ENCODE measurements at places on chromosomes 7 and 10.

DNA sequence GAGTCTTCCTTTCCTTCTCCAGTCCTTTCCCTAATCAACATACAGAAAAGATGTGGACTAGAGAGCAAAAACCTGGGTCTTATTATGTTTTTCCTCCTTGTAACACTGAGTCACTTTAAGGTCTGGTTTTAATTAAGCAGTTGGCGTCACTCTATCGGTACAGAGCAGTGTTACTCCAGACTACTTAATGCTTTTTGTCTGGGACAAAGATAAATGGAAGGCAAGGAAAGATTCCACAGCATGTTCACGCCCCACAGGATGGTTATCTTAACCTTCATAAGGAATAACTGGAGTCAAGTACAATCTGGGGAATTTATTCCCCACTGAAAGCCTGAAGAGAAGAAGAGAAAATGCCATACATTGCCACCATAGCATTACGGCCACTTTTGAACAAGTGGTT is 145.7 kb downstream of the ELAPOR2 start:
- DNase-seq, result no peak

- DNase-seq, result no peak
These were observed 43.5 kb upstream of the NKX6-2 start for GRCh38 chr10:132829403-132829802.

GRCh38 chr10:125628104-125629049 is 54.6 kb downstream of the TEX36 start:
- no peak for DNase-seq

GRCh38 chr10:17169803-17170202 is 31.7 kb downstream of the TRDMT1 start:
- no peak for DNase-seq

DNA sequence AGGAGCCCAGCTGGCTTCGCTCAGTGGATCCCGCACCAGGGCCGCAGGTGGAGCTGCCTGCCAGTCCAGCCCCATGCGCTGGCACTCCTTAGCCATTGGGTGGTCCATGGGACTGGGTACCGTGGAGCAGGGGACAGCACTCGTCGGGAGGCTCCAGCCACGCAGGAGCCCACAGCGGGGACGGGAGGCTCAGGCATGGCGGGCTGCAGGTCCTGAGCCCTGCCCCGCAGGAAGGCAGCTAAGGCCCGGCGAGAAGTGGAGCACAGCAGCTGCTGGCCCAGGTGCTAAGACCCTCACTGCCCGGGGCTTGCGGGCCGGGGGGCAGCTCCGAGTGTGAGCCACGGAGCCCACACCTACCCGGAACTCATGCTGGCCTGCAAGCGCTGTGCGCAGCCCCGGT is 25.9 kb upstream of the AKR1C1 start:
- DNase-seq, result no peak

DNA sequence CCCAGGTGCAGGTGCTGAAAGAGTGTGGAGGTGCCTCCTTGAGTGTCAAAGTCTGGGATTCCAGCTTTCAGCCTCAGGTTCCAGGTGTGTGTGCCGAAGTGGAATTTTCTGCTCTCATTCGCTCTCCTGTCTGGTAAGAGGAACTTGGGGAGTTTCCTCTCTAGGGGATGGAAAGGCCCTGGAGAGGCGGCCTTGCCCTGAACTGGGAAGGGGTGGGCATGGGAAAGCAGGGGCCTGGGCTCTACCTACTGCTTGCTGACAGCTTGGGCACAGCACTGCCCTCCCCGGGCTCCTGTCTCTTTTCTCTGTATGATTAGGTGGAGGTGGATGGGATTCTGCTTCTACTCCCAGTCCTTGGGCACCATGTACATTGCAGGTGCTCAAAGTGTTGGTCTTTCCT is 192.8 kb downstream of the ZNF716 start:
- DNase-seq, result no peak

DNA sequence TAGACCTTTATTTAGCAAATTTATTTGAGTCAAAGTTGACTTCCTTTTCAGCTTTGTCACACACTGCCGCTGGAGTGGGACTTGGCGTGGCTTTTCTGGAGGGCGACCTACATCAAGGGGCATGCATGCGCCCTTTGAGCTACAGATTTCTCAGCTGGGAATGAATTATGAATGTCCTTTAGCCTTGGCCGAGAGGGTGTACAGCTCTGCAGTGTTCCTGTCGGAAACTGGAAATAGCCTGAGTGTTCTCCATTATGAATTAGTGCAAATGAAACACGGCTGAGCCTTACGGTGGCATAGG is 79.7 kb downstream of the GLRX3 start:
- DNase-seq, result no peak

DNA sequence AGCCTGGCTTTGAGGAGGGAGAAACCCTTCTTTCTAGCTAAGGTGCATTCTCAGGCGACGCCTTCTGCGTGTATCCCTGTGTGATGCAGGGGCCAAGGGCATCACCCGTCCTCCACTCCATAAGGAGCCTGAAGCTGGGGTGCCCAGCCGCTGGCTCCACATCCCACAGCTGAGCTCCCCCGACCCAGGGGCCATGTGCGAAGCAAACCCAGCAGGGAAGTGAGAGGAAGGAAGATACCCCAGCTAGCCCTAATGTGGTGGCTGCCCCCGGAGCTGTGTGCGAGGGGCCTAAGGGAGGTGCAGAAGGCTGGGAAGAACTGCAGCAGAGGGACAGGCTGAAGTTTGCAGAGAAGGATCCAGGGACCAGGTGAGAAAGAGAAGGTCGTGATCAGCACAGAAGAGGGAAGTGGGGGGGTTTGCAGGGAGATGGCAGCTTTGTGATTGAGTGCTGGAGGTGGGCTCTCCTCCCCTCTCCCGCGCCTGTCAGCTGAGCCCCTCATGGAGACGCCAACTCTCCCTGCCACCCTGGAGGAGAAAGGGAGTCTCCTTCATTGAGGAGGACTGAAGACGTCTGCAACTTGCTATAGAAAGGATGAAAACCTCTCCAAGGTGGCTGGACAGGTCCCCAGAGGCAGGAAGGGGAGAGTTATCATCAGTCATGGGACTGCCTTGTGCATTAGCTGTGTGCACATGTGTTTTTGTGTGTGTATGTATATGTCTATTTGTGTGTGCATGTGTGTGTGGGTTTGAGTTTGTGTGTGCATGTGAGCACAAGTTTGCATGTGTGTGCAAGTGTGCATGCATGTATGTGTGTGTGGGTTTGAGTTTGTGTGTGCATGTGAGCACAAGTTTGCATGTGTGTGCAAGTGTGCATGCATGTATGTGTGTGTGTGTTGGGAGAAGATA is 3.5 kb upstream of the CALML5 start:
- DNase-seq, result no peak

DNA sequence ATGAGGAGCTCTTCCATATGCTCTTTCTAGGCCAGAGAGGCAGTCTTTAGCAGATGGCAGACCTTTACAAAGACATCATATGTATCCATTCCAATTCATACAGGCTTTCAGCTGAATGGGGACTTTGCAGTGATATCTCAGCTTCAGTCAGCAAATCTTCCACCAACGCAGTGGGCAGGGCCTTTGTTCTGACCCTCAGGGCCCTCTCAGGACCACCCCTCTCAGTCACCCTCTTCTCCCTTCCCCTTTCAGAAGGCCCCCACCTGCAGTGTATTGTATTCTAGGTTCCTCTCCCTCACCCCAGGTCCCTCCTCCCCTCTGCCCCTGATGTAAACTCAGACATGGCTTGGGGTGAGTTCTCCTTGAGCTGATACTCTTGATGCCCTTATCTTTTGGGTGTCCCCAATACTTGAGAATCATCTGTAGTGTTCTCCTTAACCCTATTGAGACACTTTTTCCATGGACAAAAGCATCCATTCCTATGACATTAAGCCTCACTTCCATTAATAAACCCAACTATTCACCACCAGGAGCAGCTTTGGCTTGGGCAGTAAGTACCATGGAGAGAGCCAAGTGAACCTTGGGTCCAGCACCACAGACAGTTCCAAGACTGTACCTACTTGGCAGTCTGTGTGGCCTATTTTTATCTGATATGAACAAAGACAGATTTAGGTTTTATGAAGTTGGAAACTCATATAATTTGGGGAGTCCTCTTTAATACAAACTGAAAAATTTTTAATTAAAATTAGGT is 62.7 kb downstream of the ADCYAP1R1 start:
- no peak for DNase-seq

- no peak for DNase-seq
These were observed 87.5 kb upstream of the GJD4 start for GRCh38 chr10:35517431-35518181.

DNA sequence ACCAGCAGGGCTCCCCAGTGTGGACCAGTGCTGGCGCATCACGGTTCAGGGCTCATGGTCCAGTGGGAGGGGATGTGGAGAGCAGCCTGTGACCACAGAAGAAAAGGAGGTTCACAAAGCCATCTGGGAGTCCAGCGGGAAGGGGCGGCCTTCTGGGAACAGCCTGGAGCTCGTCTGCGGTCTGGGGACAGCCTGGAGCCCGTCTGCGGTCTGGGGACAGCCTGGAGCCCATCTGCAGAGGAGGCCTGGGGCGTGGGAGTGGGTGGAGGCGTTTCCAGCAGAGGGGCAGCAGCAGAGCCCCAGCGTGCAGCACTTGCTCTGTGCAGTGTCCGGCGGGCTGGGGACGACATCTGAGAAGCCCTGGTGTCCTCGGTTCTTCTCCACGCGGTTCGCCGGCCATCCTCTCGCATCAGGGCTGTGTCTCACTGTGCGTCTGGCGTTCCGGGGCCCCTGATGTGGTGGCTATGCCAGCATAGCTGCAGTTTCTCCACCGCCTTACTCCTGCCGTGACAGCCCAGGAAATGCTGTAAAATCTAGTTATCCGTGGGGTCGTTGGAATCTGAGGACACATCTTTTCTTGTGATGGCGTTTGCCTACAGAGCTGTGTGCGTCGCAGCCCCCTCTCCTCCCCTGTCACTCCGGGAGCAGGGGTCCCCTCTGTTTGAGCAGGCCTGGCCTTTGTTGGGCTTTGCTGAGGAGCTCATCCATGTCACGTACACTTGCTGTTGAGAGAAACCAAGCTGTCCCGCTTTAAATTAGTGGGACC is 104.6 kb downstream of the INPP5A start:
- DNase-seq, result no peak

DNA sequence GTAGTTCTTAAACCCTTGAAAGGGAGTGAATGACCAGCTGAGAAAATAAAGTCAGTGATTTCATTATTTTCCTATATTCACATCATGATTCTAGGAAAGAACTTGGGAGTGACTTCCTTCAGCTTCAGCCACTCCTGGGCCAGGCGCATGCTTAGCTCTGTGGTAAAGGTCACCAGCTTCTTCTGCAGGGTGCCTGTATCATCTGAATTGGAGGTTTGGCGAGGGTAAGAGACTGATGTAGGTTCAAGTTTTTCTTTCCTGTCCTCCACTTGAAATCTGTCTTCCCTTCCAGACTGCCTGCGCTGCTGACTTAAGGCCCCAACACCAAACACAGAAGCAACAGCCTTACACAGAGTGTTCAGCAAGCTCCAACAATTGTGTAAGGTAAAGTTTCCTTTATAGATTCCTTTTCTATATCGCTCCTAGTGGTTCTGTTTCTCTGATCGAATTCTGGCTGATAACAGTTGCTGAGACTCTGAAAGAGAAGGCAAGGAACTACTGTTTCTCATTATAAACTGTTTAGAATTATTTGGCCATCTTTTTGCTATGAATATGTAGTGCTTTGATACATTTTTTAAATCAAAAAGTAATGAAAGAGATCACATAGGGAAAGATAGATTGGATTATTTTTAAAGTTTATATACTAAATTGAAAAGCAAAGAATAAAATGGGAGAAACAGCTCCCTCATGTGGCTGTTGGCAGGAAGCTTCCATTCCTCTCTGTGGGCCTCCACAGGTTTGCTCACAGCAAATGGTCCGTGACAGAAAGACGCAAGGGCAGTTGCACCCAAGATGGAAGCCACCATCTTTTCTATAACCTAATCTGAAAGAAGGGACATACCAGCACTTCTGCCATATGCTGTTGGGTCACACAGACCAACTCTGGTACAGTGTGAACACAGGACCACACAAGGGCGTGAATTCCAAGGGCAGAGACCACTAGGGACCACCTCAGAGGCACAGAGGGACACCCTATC is 14.0 kb downstream of the GATAD1 start:
- DNase-seq, result peak; percentile 35

DNA sequence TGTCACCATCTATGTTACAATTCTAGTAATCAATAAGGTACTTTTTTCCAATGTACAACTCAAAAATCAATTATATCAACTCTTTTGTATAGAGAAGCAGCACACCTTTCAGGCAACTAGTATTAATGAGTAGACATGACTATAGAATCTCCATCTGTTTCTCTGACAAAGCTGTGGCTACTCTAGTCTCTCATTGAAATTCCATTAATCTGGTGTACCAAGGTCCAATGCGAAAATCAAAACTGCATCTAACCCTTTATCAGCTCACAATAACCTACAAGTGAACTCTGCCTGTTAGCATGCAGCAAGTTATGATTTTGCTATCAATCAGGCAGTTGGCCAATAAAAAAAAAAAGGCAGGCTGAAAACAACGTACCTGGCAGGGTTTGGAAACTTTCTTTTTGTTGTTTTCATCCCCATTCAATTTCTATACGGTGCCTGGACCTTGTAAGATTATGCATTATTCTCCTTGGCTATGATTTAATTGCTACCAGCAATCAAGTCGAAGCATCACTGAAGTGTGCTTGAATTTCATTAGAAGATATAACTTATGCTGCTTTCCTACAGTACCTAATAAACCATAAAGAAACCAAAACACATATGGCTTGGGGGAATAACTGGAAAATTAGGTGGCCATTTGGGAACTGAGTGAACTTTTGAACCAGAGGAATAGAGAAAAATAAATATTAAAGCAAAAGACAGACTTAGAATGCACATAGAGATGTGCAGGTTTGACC is 23.2 kb downstream of the SKAP2 start:
- no peak for DNase-seq

- no peak for DNase-seq
These were observed 69.2 kb downstream of the GNA12 start for GRCh38 chr7:2774935-2775334.

GRCh38 chr10:122499491-122499941 is 38.2 kb downstream of the HTRA1 start:
- DNase-seq, result no peak

DNA sequence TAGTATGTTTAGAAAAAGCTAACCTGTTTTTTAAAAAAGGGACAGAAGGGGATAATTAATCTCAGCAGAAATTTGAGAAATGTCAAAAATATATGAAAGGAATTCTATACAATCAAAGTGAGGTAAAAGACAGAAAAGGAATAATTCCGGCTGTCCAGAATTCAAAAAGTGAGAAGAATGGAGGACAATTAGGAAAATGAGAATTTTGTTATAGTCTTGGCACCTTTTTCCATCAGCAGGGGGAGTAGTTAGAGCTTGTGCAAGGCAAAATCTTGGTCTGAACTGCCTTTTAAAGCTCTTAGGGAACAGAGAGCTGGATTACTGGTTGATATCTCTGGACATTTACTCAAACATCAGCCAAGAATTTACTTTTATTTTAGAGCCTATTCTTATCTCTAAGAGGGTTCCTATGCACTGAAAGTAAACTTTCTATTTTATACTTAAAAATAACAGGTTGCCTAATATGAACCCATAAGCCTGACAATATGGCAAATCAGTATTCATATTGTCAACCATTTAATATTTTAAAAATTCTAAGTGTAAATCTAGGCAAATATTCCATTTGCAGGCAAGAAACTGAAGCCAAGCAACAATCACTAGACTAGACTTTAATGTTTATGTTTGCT is 185.6 kb downstream of the ANK3 start:
- DNase-seq, result no peak

- DNase-seq, result no peak
These were observed 38.5 kb downstream of the MTURN start for GRCh38 chr7:30173058-30173897.

- no peak for DNase-seq
These were observed 37.5 kb downstream of the CNNM1 start for GRCh38 chr10:99366666-99367065.
